ENCODE measurements at places on chromosomes 2 and 18. TPM values are rescaled to one million over a fixed set of nuclear protein-coding genes. Genes with fewer than 3 reads are reported as not detected.

- DNase-seq = no peak
- no peaks in the 10 kb centered on the region for H3K4me1 ChIP-seq
- H3K27me3 ChIP-seq = no peaks in the 10 kb centered on the region
- no peaks in the 10 kb centered on the region for H3K36me3 ChIP-seq
- no peak overlapping the region for H3K4me3 ChIP-seq
Measured at GRCh38 chr18:3107740-3108151, 94.8 kb upstream of the LPIN2 start.

Gene MAL
- 477 TPM for total RNA-seq

Gene DNAJC5G
- total RNA-seq = not detected

DNA sequence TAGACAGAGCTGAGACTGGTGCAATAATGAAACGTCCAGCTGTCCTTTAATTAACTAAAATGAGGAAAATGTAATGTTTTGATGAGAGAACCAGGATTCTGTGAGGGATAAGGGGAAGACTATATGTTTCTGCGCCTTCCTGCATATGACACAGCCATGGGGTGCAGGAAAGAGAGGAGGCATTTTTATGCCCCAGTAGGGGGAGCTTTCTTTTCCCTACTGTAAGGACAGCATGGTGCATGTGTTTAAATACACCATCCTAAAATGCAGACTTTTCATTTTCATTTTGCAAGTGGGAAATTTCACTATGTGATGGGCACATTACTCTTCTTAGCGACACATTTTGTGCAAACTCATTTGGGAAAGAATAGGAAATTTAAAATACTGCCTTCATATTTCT, 446.1 kb downstream of the ARHGAP15 start:
- no peak for DNase-seq
- no peak overlapping the region for H3K4me3 ChIP-seq
- H3K27ac ChIP-seq = no peak overlapping the region

Gene TOGARAM2
- 0.60 TPM for total RNA-seq

Gene STK11IP
- 33.7 TPM for total RNA-seq

GRCh38 chr2:136025057-136025973, 39.9 kb upstream of the DARS1 start:
- H3K4me3 ChIP-seq = no peak overlapping the region
- DNase-seq = peak; percentile 93
- H3K4me1 ChIP-seq = no peaks in the 10 kb centered on the region
- no peaks in the 10 kb centered on the region for H3K36me3 ChIP-seq

DNA sequence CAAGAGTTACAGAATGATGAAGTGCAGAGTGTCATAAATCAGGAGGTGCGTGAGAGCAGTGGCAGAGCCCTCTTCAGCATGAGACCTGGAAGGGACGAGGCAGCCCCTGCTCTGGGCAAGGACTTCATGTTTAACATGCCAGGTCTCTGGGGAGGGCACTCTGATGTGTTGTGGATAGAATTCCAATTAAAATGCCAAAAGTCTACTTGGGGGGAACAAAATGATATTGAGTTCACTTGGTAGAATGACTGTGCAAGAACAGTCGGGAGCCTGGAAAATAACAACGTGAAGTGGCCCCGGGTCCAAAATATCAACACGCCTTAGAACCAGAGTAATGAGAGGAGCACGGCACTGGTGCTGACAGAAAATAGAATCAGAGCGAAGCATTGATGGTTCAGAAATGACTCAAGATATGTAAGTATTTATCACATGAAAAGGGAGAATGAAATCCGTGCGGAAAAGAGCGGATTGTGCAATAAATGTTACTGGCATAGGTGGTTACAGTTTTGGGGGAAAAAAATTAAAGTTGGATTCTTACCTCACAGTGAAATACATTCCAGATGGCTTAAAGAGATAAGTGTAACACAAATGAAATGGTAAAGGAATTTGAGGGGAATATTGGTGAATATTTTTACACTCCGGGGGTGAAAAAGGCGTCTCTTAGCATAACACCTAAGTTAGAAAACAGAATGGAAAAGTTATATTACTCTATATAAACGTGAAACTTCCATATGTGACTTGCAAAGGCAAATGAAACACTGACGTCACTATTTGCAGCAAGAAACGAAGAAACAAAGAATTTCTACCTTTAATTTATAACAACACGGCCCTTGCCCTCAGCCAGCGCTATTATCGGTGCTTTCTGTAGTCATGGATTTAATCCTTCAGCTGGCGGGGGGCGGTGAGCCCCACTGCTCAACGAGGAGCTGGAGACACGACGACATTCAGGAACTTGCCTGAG, 159.4 kb upstream of the TWIST2 start:
- no peak overlapping the region for H3K27ac ChIP-seq
- H3K4me3 ChIP-seq = no peak overlapping the region
- DNase-seq = no peak
- no peaks in the 10 kb centered on the region for H3K4me1 ChIP-seq
- H3K27me3 ChIP-seq = no peaks in the 10 kb centered on the region

Gene TUBA4B
- 0.98 TPM for total RNA-seq

Gene ST3GAL5
- 14.6 TPM for total RNA-seq

GRCh38 chr2:180677200-180677599, 303.2 kb upstream of the UBE2E3 start:
- H3K27me3 ChIP-seq = no peaks in the 10 kb centered on the region
- H3K36me3 ChIP-seq = no peaks in the 10 kb centered on the region
- H3K4me3 ChIP-seq = no peak overlapping the region
- no peaks in the 10 kb centered on the region for H3K4me1 ChIP-seq
- H3K27ac ChIP-seq = no peak overlapping the region
- DNase-seq = no peak
